Head of caudate nucleus (tissue), 42 donors: ENCODE measurements at places on chromosomes 5 and 9.

DNA sequence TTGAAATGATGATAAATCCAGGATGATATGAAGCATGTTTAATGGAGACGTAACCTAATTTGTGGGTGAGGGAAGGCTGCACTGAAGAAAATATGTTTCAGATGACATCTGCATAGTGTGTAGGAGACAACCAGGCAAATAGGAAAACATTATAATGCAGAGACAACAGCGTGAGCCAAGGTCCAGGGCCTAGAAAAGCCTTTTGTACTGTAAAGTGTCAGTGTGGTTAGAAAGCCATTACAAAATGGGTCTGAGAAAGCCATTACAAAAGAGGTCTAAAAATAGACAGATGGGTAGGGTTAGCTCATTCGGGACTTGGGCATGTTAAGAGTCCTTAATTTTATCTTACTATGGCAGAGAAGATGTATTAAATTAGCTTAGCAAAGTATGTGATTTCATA, 14.9 kb upstream of the GABRG2 start:
- no peak for DNase-seq

DNA sequence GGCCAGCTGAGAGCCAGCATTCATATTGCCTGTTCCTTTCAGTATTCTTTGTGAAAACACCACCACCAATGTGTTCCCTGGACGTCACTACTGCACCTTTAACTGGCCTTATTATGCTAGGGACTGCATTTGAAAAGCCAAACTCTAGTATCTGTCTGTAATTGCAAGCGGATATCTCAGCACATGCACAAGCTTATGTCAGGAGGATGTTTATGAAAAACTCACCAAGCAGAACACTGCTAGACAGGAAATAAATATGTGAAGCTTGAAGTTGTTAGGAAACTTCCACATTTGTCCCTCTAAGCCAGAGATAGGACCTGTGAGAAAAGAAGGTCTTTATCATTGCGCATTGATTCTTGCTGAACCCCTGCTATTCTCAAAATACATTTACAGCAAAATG, 135.4 kb upstream of the CCDC152 start:
- DNase-seq, result no peak

GRCh38 chr5:143893638-143894037, 81.7 kb downstream of the HMHB1 start:
- no peak for DNase-seq

DNA sequence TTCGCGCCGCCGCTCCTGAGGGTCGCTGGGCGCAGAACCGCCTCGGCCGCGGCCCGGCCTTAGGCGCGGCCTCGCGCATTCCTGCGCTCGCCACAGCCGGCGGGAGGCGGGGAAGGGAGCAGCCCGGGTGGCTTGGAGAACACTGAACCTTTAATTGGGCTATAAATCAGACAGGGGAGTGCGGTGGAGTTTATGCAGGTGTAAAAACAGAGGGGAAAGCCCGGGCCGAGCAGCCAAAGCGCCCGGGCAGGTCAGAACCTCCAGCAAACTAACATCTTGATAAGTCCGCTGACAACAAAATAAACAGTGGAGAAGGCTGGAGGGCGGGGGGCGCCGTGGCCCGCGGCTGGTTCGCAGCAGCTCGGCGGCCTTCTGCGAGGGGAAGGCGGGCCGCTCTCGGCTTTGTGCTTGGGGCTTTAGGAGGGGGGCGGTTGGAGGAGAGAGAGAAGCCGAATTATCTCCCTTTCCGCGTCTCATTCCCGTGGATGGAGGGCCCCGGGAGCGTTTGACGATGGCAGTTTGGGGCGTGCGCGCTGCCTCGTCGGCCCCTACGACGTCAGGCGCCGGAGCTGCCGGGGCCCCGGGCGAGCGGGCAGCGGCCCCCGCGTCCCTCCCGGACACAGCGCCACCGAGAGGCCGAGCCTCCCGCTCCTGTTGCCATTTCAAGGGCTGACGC, 11.3 kb downstream of the FOXD1 start:
- no peak for DNase-seq

DNA sequence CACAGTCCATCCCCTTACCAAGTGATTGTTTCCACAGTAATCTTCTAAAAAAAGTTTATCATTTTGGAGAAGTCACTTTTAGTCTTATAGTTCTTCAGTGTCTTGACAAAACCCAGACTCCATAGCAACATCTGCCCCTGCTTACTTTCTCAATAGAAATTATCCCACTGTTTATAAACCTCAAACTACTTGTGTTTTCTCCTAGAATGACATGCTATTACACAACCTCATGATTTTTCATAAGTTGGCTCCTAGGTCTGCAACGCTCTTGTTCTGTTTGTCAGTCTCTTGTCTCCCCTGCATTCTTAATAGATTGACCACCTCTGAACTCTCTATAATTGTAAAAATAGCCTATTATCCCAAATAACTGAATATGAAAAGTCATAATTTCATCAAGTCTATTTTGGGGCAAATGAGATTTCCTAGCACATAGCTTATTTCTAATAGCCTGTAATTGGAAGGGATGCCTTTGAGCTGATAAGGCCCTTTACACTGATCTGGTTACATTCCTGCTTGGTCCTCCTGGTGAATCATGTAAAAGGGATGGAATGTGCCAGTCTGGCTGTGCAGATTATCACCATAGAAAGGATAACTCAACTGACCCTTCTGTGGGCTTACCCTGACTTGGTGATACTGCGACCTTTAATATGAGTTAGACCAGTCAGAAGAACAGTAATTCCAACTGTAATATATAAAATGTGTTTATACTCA, 69.6 kb downstream of the CHSY3 start:
- DNase-seq, result no peak

DNA sequence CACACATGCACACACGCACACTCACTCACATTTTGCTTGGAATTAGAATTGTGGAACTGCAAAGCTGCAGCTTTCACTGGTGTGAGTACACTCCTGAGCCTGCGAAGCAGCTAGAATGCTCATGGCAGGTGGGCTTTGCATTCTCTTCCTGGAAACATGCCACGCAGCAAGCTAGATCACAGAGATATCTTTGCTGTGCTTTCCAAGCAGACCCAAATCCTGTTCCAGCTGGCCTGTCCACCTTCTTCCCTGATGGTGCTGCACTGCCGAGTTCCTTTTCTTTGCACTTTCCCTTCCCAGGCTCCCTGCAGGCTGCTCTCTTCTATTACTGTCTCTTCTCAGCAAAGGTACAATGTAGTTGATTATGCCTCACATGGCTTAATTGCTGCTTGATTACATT, 92.7 kb upstream of the CKMT2 start:
- no peak for DNase-seq

- DNase-seq, result peak; percentile 64
Observed at GRCh38 chr5:118791926-118792734, 196.2 kb downstream of the DTWD2 start.

- DNase-seq, result no peak
Observed at GRCh38 chr5:145975361-145976066, 39.1 kb downstream of the SH3RF2 start.

DNA sequence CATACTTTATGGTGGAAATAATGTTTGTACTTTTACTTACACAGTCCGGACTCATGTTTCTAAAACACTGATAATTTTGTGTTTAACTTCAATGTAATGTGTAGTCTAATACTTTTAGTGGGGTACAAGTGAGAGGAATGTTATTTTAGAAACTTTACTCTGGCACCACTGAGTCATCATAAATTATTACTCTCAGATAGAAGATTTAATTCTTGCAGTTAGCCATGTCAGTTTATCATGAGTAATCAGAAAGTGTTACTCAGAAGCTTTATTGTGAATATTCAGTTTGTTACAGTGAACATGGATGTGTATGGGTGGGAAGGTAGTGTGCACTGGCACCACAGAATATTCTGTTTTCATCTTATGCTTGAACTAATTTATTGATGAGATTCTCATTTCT, 20.0 kb downstream of the OGN start:
- DNase-seq, result no peak

GRCh38 chr5:16067415-16067814, 112.2 kb downstream of the MARCHF11 start:
- no peak for DNase-seq

DNA sequence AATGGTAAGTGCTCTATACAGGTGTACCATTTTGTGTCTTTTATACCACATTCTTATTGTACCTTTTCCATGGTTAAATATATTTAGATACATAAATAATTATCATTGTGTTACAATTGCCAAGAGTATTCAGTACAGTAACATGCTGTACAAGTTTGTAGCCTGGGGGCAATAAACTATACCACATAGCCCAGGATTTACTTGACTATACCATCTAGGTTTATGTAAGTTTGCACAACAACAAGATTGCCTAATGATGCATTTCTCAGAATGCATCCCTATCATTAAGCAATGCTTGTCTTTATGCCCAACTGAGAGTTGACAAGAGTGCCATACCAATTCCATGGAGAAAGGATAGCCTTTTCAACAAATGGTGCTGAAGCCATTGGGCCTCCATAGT, 136.7 kb upstream of the PJA2 start:
- DNase-seq, result no peak

DNA sequence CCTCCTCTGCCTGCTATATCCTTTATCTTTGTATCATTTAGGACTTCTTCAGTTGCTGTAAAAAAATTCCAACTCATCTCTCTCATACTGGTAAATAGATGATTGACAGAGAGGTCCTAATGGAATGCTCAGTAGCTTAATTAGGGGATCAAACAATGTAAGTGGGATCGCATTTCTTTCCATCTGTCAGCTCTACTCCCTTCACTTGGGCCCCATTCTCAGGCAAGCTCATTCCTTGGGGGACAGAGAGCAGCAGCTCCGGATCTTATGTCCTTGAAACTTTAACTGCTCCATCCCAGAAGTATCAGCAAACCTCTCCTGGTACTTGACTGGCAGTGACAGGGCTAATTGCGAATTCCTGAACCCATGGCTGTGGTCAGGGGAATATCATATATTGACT, 146.7 kb downstream of the YTHDC2 start:
- DNase-seq, result no peak

- no peak for DNase-seq
Observed at GRCh38 chr5:39623291-39623865, 198.6 kb upstream of the DAB2 start.

DNA sequence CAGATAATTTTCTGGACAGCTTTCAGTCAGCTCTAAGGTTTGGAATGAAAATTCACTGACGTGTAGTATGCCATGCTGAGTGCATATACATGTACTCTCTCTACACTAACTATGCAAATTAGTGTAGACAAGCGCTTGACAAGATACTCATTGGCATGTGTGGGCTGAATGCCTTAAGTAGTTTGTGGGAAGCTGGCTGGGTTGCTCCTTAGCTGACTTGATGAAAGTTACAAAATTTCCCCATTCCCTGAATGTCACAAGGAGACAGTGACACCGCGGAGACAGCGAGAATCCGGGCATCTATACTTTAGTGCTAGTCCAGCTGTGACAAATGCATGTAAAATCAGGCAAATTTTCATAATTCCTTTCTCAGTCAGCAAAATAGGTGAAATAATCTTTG, 51.6 kb upstream of the C5orf46 start:
- peak; percentile 60 for DNase-seq

DNA sequence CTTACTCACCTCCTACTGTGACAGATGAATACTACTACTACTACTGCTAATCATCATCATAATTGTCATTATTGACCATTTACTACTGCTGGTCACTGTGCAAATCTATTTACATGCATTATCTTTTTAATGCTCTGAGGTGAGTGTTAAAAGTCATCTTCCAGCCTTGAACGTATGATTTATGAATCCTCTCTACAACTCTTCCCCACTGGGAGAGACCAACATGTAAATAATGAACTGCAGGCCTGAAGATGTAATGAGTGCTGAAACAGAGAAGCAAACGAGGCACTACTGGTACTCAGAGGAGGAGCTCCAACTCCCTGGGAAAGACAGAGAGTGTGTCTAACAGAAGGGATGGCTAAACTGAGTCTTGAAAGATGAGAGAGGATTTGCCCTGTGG, 95.4 kb downstream of the JAKMIP2 start:
- DNase-seq, result no peak

- no peak for DNase-seq
Observed at GRCh38 chr9:93087971-93088655, 7.9 kb upstream of the CARD19 start.

GRCh38 chr5:177403102-177403791, 2.8 kb upstream of the PFN3 start:
- DNase-seq, result peak; percentile 69

- no peak for DNase-seq
Observed at GRCh38 chr9:129701549-129701948, 36.1 kb downstream of the PRRX2 start.

DNA sequence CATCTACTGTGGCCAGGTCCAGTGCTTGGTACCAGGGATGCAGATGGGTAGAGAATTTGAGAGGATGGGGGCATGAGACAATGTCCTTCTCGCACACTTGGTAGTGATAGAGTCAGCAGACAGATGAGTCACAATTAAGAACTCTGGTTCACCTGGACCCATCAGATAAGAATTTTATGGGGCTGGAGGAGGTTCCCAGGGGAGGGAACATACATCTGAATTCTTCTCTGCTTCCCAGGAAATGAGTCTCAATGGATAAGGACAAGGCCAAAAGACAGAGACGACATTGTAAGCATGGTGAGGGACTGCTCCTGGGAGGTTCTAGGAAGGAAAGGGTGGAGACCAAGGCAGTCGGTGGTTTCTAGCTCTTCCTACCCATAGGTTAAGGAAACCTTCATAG, 5.3 kb downstream of the SLC4A9 start:
- no peak for DNase-seq

DNA sequence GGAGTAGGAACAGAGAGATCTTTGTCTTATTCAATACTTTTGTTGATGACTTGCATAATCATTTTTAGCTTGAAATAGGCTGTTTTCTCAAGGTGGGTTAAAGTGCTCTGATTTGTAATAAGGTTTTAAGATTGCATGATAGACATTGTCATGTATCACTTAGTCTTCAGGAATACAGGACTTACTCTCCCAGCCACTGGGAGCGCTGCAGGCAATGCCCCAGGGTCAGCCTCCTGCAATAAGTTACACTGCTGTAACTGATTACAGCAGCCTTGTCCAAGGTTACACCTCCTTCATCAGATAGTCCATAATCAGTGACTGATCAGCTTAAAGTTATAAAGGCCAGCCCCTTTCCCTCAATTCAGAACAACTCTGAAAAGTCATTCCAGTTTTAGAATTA, 218.6 kb downstream of the ESM1 start:
- DNase-seq, result no peak

DNA sequence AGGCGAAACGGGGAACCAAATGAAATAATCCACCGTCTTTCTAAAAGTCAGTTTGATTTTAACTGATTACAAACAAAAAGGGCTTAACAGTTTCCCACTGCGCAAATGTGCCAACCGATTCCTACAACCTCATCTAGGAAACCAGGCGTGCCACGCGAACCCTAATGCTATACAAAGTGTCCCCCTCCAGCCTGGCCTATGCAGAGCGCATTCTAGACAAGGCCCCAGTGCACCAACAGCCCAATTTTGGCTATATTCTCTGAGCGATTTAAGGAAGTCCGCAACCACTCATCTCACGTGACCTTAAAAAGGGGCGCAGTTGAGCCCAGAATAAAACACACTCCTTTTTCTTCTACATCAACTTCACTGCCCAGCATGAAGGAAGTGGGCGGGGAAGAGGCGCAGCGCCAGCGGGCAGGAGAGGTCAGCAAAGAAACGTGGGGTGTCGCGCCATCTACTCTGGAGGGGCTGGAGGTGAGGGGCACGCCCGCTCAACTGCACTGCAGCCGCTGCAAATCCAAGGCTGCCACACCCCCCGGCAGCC, 779 bp downstream of the FAM13B start:
- peak; percentile 63 for DNase-seq

GRCh38 chr9:108588246-108588645, 267.5 kb downstream of the ACTL7B start:
- no peak for DNase-seq
